NT2/D1 (cell line): ENCODE measurements at places on chromosomes 2 and 18.

DNA sequence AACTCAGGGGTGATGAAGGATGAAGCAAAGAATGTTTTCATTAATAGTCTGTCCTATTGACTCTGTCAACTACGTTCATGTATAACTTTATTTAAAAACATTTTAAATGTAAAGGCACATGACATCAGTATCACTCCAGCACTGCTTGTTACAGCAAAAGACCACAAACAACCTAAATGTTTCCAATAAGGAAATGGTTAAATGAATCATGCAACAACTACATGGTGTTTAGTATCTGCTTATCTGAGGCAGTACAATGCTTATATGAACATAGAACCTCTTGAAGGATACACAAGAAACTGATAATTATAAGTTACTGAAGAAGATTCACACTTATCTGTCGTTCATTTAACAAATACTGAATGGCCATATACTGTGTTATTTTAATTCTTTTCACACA is 8.4 kb downstream of the BARD1 start:
- DNase-seq: no peak

GRCh38 chr2:479031-479430 is 191.1 kb upstream of the ALKAL2 start:
- DNase-seq: peak; percentile 30

DNA sequence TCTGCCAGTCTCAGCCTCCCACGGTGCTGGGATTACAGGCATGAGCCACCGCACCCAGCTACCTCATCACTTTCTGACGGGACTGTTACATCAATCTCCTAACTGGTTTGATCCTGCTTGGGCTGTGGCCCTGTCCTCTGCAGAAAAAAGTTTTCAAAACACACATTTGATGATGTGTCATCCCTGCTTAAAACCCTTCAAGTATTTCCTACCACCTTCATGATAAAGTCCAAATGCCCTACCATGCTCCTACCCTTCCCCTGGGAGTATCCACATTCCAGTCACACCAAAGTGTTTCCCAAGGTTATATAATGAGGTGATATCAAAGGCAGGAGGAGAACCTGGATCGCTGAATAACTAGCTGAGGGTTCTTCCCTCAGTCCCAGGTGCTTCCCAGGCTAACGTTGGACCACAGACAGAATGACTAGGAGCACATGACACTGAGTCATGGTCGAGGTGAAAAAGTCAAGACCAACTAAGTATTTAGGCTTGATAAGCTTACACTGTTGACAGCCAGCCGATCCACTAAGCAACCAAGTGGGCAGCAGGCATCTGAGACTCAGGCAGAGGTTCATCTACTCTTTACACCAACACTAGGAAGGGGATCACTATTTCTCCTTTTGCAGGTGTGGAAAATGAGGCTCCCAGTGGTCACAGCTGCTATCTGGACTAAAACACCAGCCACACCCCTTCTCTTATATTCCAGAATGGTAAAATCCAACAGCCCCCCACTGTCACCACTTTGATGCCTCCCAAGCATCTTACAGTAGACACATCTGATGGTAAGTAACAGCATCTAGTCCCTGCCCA is 31.8 kb downstream of the CYRIA start:
- no peak for DNase-seq

GRCh38 chr18:10508591-10508990 is 17.2 kb upstream of the NAPG start:
- no peak for DNase-seq

GRCh38 chr2:47043142-47043890 is 111.8 kb downstream of the STPG4 start:
- DNase-seq: no peak

GRCh38 chr18:13548106-13548819 is 178.1 kb downstream of the FAM210A start:
- DNase-seq: no peak

GRCh38 chr2:120754067-120754960 is 18.6 kb downstream of the GLI2 start:
- no peak for DNase-seq

DNA sequence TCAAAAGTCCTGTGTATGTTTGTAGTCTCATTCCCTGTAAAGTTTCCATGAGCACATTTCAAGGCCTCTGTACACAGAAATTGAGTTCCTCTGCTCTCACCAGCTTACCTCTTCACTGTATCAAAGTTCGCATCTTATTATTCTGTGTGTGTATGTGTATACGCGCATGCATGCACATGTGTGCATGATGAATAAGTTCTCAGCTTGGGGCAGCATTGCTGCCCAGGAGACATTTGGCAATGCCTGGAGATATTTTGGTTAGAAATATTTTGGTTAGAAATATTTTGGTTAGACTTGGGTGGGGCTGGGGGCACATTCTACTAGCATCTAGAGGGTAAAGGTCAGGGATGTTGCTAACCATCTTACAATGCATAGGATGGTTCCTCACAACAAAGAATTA is 23.4 kb downstream of the TCF7L1 start:
- no peak for DNase-seq

DNA sequence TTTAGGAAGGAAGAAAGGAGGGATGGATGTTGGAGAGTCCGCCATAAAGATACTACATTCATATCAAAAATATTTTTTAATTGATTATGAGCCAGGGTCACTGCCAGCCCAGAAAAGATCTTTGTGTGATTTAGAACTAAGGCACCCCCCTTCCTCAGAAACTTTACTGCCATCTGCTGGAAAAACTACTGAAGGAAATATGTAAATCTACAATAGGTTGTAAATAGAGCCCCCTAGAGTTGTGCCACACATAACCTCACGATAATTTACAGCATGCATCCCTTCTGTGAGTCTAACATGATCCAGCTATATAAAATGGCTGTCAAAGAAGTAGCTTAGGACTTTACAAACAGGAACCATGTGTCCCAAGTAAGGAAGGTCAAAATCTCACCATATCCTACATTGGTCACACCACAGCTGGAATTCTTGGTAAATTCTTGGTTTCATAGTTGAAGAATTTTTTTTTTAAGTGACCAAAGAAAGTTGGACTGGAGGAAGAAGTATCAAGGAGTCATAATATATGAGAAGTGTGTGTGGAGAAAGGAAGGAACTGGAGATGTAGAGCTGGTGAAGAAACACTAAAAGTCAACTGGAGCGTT is 152.5 kb downstream of the CYP26B1 start:
- no peak for DNase-seq

DNA sequence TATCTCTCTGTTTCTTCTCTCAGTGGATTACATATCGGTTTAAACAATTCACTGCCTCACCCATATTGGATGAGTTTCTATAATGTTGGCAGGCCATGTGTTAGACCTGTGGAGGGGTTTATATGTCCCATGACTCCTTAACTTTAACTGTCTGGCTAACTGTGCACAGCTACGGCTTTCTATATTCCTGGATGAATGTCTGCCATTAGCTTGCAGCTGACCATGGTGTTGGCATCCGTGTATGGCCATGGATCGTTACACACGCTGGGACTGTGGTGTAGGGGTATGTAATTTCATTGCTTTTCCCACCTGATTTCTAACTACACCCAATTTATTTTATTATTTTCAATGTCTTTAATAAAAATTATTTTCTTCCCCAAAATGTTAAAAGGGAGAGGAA is 3.3 kb upstream of the TANC1 start:
- DNase-seq: no peak

- DNase-seq: no peak
Observed at GRCh38 chr2:43605079-43605655, 9.3 kb upstream of the THADA start.

- DNase-seq: no peak
Observed at GRCh38 chr2:235979753-235980435, 188.3 kb downstream of the GBX2 start.

- DNase-seq: no peak
Observed at GRCh38 chr18:9434122-9434701, 41.1 kb upstream of the RALBP1 start.

DNA sequence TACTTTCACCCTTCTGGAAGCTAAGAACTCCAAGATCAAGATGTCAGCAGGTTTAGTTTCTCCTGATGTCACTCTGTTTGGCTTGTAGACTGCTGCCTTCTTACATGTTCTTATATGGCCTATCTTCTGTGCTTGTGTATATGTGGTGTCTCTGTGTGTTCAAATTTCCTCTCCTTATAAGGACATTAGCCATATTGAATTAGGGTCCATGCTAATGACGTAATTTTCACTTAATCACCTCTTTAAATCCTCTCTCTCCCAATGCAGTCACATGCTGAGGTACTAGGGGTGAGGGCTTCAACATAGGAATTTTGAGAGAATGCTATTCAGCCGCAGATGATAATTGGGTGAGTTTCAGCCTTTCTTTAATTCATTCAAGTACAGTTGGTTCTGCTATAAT is 458.3 kb upstream of the SYT4 start:
- no peak for DNase-seq

DNA sequence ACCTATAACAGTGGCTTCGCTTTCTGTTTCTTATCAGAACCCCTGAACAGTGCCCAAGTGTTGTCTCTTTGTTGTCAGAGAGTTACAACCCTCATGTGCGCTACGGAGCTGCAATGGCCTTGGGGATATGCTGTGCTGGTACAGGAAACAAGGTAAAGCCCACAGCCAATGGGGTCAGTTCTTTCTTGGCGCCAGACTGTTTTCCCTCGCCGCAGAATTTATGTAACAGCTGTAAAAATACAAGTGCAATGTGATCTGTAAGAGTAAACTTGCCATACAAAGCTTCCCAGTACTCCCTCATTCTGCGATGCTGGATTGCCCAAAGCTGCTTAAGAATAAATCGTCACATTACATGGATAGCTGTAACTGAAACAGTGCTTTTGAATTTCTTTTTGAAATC is 13.9 kb upstream of the HTR2B start:
- no peak for DNase-seq

- DNase-seq: no peak
Observed at GRCh38 chr18:54616220-54616848, 25.3 kb downstream of the DYNAP start.

DNA sequence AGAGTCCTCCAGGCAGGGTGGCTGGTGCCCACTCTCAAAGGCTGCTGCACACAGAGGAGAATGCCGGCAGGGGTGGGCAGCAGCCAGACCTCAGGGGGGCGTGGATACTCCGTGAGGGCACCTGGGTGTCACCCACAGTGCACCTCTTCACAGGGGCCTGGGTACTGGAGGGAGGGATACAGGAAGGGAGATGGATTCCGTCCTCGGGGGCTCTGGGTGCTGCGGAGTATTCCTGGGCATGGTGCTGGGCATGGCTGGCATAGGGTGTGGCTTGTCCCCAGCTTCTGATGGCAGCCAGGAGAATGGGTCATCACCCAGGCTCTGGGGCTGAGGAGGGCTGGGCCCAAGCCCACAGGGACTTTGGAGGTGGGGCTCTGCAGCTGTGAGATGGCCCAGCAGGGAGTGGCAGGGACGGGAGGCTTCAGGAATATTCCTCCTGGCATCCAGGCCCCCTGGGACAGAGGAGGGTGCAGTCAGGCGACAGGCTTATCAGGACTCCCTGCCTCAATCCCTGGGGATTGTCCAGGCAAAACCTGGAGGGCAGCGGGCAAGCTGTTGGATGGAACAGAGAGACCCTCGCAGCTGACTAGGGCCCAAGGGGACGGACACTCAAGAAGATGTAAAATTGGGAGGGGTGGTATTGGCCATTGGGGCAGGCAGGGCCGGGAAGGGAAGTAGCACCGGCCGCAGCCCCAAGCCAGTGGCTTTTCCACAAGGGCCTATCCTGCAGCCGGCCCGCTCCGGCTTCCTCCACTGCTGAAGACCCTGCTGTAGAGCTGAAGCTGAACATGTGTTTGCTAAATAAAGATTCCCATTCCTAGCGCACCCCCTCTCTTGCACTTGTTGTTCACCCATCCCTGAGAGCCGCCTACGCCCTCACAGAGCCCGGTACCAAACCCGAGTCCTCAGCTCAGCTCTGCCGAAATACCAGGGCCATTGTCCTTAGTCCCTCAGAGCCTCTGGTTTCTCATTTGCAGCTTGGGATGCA is 5.7 kb upstream of the KLHL30 start:
- no peak for DNase-seq

DNA sequence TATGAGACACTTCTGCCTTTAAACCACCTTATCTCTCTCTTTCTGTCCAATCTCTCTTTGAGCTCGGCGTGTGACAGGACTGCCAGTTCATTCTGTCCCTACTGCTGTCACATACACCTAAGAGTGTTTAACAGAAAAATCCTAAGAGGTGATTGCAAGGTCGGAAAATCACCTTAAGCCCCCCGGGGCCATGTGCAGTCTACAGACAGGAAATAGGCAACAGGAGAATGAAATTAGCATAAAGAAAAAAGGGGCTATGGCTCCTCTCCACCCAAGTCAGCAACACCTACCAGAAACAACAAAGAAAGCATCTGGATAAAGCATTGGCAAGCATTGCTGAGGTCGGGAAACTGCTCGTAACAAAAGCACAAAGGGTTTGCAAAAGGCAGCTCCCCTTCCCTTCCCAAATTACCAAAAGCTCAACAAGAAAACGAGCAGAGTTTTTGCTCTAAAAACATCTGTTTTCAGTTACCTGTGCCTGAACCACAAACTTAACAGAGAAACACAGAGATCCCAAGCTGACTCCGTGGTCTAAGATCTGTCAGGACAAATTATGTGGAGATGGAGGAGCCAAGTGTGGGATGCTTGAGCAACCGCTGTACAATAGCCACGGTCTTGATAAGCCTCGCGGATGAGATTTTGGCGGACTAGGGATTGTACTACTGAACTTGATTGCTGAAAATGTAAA is 30.4 kb downstream of the ANKRD44 start:
- no peak for DNase-seq

GRCh38 chr2:64750001-64750816 is 96.5 kb upstream of the SERTAD2 start:
- DNase-seq: no peak

- no peak for DNase-seq
Observed at GRCh38 chr18:9913151-9913525, 678 bp upstream of the VAPA start.

- DNase-seq: no peak
Observed at GRCh38 chr2:127386246-127386645, 1.5 kb downstream of the MAP3K2 start.

GRCh38 chr2:98009887-98010760 is 14.4 kb upstream of the TMEM131 start:
- no peak for DNase-seq

DNA sequence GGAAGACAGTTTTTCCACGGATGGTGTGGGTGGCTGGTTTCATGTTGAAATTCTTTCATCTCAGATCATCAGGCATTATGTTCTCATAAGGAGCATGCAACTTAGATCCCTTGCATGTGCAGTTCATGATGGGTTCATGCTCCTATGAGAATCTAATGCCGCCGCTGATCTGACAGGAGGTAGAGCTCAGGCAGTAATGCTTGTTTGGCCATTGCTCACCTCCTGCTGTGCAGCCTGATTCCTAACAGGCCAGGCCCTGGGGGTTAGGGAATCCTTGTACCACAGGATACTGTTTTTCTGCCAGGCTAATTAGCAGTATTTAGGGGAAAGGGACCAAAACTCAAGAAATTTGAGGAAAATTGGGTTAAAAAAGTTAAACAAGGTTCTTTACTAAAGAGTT is 5.3 kb upstream of the LHCGR start:
- DNase-seq: no peak

DNA sequence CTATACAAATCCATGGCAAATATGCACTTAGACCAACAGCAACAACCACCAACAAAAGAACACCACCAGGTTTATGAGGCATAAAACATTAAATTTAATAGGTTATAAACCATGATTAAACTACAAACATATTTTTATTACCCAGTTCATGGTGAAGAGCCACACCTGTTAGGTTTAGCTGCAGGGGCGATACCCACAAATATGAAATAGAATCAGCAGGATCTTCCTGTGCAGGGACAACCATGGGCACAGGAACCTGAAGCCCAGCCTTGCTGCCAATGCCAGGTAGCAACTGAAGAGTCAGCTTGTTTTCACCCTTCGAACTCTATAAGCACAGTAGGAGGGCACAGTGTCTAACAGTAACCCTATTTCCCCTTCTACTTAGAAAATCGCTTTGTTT is 675.0 kb downstream of the SATB2 start:
- DNase-seq: no peak
